Activated naive CD8-positive, alpha-beta T cell treated with anti-CD3 and anti-CD28 coated beads, Interleukin-2, amount 50 U/mL, for 24 hours (primary cell): ENCODE measurements at places on chromosomes 3 and 15.
A peak's percentile ranks its signal among the peaks of the same experiment; 100 is the strongest.

DNA sequence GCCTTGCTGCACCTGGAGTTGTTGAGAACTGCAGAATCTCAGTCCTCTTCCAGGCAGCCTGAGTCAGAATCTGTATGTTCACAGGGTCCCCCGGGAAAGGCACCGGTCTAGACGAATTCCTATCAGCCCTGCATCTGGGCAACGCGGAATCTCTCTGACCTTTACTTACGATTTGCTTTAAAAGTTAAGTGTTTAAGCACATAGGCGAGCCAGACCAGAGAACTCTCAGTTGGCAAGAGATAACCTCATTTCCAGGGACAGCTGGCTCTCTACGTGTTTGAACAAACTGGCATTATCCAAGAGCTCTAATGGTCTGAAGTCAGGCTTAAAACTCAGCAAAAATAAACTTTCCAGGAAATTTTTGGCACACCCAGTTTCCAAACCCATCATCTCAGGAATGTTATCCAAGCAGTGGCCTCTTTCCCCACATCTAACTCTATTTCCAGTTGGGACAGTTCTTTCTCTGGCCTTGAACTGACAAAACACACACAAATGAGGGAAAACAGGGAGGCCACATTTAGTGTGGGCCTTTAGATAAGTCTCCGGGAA is 53.4 kb downstream of the HES1 start:
- DNase-seq: no peak

DNA sequence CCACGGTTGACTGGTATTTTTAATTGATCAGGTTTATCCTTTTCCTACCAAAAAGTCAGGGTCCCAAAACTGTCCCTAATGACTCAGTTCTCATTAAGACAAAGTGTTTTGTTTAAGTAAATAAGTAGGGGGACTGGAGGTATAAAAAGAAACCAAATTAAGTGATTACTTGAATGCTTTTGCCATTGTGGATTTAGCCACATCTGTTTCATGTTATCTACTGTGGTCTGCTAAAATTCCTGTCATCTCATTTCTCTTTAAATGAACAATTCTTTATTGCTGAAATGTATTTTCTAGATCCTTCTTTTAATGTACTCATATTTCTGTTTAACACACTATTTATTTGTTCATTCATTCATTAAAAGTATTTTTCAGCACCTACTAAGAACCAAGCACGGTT is 625.9 kb upstream of the ADAMTS9 start:
- no peak for DNase-seq

- DNase-seq: no peak
Measured at GRCh38 chr3:133745981-133746711, at the start of gene TF. Gene TF (plus strand): TSS chr3:133746393. CDS start chr3:133746441, 48 bp downstream.

- peak; percentile 40 for DNase-seq
Measured at GRCh38 chr3:50655009-50655830, 19.5 kb upstream of the DOCK3 start.

DNA sequence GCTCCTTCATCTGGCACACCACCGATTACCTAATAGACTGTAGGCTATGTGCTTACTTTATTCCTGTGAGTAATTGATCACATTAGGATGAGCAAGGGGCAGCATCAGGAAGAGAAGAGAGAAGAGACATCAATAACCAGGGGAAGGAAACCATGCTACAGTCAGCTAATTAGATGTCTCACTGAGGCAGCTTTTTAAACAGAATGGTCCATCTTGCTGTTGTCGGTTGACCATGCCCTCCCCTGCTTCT is 278.4 kb downstream of the RPLP1 start:
- DNase-seq: no peak

GRCh38 chr3:30457081-30457480 is 149.3 kb upstream of the TGFBR2 start:
- no peak for DNase-seq

GRCh38 chr15:37109168-37109871 is 9.0 kb upstream of the MEIS2 start:
- DNase-seq: no peak

- no peak for DNase-seq
Measured at GRCh38 chr3:38497031-38497430, 891 bp downstream of the EXOG start.

DNA sequence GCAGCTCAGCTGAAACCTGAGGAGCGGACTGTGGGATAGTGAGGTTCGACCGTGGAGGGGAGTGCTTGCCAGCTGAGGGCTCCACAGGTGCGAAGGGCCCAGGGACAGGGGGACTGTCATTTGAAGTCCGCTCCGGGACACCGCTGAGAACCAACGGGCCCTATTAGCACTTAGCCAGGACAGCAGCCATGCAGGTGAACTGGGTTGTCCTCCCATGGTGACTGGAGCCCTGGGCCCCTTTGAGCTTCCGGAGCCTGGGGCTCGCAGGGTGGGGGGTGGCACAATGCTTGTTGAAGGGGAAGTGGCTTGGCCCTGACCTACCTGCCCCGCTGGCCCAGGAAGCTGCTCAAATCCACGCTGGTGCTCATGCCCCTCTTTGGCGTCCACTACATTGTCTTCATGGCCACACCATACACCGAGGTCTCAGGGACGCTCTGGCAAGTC is 24.7 kb downstream of the PTH1R start:
- no peak for DNase-seq

DNA sequence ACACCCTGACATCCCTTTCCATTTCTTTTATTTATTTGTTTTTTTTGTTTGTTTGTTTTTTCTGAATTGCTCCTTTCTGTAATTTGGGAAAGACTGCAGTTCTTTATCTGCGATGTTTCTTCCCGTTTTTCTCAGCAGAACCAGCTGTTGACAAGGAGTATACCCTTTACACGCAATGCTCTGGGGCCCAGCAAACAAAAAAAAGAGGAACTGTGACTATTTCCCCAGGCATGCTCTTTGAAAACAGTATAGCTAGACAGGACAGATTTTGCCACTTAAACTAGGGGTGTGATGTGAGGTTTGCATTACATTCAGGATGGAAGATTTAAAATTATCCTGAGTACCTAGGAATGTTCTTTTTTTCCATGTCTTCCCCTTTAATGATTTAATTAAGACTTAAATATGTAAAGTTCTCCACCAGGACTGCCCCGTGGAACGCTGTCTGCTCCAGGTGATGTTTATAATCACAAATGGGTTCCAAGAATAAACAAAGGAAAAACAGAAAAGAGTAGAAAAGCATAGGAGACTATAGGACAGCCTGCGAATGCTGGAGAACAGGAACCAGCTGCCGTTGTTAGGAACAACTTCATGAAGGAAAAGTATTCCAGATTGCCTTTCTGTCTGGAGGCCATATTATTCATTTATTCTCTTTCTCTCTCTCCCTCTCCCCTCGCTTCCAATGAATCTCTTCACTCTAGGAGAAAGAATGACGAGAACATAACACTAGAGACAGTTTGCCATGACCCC is 43.3 kb downstream of the TGFBR2 start:
- no peak for DNase-seq

GRCh38 chr3:169227911-169228310 is 435.6 kb downstream of the MECOM start:
- DNase-seq: no peak

GRCh38 chr3:71101014-71101413 is 482.5 kb downstream of the FOXP1 start:
- no peak for DNase-seq

GRCh38 chr15:69081310-69082004 is 67.0 kb downstream of the NOX5 start:
- no peak for DNase-seq

- DNase-seq: no peak
Measured at GRCh38 chr3:12825156-12825555, 16.2 kb downstream of the RPL32 start.

DNA sequence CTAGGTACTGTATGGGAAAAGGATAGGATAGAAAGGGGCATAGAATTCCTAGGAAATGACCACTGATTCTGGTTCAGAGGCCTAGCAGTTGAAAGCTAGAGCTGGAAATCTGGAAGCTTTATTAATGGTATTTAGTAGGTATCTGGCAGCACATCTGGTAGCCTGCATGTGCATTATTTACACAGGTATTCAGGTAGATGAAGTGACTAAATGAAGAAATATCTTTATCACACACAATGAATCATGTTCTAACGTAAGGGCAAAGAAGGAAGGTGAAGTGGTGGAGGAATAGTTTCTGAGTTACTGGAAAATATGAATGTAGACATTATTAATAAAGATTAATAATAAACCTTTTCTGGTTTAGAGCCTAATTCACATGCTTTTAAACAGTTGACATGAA is 119.9 kb downstream of the MBNL1 start:
- DNase-seq: no peak

GRCh38 chr3:45017821-45018220 is 8.3 kb upstream of the CLEC3B start:
- DNase-seq: no peak

DNA sequence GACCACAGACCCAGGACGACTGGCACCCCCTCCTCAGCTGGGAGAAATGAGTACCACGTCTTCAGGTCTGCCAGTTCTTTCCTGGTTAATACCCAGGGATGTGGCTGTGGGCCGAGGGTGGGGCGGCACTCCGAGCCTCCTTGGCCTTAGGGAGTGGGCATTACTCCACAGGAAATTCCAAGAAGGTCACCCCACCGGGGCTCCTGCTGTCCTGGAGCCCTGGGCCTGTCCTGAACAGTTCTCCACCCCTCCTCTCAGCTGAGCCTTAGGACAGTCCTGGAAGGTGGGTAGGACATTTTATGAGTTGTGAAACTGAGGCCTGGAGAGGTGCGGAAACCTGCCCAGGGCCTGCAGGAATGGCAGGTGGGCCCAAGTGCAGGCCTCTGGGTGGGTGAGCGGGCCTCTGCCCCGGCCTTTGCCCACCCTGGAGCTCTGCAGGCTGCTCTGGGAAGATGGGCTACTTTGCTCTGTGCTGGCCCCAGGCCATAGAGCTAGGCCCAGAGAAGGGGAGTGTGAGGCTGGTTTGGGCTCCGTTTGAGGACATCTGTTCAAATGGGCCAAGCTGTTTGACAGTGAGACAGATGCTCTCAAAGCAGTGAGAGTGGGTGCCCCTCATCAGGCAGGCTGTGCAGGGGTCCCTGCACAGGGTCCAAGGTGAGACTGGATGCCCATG is 103.1 kb downstream of the TMEM266 start:
- no peak for DNase-seq

DNA sequence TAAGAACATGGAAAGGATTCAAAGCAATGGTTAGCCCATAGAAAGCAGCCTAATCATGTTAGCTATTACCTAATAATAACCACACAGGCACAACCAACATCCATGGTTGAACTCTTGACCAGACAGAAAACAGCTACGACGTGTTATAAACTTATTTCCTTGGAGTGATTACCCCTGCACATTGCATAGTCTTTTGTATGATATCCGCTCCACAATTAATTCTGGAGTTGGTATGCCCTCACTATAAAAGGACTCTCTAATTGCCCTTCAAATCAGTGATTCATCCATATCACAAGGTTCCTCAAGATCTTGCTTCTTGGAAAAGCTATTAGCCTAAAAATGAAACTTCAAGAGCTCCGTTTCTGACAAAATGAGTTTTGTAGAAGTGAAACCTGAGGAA is 117.9 kb downstream of the SYNPR start:
- no peak for DNase-seq

DNA sequence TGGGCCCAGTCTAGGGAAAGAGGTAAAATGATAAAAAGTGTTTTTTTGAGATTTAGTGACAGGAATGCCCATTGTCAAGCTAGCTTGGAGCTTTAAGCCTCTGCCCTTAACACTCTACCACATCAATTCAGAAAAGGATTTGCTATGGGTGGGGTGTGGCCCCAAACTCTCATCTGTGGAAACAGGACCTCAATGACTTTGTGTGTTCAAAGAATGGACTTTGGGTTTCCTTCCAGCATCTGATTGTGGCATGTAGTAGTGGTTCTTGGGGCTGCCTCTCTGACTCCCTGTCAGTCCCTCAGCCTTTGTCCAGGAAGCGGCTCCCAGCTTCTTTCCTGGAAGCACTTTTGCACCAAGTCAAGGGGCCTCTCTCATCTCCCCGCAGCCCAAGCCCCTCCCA is 56.1 kb downstream of the CCNL1 start:
- DNase-seq: no peak

DNA sequence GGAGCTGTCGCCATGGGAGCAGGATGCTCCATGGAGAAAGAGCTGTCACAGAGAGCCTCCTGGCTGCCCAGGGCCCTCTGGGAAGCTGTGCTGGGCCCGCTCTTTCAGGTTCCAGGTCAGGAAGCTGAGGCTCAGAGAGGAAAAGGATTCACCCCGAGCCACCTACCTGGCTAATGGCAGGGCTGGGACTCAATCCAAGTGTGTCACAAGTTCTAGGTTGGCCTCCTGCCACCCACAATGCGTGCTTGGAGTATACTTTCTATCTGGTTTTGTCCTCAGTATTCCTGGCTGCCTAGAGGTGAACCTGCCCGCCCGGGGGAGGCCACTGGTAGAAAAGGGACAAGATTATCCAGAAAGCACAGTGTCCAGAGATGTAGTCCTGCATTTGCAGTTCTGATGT is 23.6 kb downstream of the FAH start:
- DNase-seq: no peak

DNA sequence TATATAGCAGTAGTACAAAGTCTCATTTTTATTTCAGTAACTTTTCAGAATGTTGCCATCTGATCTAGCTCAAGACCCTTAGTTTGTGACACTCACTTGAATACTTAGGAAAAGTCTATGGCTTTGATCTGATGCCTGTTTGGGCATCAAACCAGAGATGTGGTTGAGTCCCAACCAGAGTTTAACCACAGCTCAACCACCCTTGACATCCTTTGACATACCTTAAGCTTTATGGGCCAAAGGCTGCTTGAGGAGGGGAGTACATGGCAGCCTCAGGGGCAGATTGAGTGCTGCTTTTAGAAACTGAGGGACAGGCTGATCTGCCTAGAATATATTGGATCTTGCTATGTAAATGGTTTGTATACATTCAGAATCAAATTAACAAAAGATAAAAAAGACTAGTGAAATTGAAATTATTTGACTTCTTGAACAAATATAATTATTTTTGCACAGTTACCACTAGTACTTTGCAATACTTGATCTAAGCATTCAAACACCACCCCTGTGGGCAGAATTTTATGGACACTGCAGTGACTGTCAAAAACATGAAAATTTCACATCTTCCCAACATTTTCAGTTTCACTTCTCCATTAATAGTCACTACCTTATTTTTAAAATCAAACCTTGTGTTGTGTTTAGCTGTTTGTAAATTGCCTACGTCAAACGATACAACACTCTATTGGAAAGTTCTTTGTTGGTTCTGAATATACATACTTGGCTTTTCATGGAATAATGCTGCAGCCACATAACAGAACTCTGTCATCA is 199.8 kb downstream of the UBE2E2 start:
- DNase-seq: peak; percentile 14

DNA sequence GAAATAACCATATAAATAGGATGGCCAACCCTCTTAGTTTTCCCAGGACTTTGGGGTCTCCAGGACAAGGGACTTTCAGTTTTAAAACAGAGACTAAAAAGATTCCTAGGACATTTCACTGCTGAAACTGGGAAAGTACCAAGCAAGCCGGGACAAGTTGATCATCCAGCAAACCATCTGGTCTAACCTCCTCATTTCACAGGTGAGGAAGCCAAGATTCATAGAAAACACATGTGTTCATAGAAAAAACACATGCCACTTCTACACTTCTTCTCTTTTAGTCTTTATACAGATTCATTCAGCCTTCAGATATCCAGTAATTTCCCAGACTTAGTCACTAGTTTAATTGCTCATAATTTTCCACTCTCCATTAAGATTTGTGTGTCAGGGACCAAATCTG is 165.6 kb upstream of the CCDC54 start:
- no peak for DNase-seq

GRCh38 chr15:98669638-98670037 is 21.3 kb downstream of the IGF1R start:
- DNase-seq: no peak
